ENCODE measurements at places on chromosomes 6 and 20. TPM values are rescaled to one million over a fixed set of nuclear protein-coding genes. Genes with fewer than 3 reads are reported as not detected.

GRCh38 chr6:65229825-65230224 is 477.2 kb downstream of the EYS start:
- DNase-seq: no peak

DNA sequence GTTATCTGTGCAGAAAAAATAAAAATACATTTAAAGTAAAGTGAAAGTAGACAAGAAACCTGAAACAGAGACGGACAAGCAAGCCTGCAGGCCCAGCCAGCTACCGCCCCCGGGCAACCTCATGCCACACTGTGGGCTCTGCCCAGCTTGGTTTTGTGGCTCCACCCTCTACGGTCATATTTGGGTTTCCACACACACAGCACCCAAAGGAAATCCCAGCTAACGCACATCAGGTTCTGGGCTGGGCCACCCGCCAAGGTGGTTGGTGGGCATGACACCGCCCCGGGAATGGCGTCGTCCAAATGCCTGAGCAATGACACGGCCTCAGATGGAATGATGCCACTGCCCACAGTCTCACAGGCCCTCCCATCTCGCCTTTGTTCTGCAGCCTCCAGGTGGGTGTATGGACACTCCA is 22.9 kb downstream of the FAM110A start:
- peak; percentile 76 for DNase-seq

- DNase-seq: no peak
Measured at GRCh38 chr6:33826537-33826936, 22.7 kb upstream of the MLN start.

- DNase-seq: no peak
Measured at GRCh38 chr20:745683-746301, 22.5 kb downstream of the SLC52A3 start.

GRCh38 chr6:17429383-17430061 is 36.1 kb downstream of the CAP2 start:
- DNase-seq: no peak

DNA sequence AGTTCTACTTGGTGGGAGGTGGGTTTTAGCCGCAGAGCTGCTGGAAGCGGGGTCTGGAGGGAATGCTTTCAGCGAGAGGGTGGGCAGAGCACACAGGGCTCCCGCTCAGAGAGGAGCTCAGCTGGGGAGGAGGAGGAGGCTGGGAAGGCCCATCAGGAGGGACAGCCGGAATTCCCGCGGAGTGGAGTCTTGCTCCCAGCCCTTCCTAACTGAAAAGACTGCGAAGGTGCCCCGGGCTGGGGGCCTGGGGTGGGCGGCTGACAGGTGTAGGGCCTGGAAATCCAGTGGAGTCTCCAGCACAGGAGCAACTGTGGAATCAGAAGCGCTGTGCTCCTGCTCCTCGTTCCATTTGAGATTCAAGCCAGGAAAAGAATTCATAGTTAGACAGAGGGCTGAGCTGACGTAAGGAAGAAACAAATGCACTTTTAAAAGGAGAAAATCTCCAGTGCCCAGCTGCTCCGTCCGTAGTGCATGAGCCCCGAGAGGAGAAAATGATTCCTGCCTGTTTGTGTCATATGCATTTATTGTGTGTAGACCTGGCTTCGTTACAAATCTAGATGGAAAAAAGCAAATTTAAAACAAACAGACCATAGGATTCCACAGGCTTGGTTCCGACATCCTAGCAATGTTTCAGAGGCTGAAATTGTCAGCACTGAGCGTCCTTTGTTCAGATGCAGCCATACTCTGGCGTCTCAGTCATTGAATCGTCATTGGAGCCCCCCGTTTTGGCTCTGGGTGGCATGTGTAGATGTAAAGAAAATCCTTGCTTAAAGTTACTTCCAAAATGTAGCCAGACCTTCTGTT is 197.7 kb downstream of the SMOC2 start:
- DNase-seq: no peak

DNA sequence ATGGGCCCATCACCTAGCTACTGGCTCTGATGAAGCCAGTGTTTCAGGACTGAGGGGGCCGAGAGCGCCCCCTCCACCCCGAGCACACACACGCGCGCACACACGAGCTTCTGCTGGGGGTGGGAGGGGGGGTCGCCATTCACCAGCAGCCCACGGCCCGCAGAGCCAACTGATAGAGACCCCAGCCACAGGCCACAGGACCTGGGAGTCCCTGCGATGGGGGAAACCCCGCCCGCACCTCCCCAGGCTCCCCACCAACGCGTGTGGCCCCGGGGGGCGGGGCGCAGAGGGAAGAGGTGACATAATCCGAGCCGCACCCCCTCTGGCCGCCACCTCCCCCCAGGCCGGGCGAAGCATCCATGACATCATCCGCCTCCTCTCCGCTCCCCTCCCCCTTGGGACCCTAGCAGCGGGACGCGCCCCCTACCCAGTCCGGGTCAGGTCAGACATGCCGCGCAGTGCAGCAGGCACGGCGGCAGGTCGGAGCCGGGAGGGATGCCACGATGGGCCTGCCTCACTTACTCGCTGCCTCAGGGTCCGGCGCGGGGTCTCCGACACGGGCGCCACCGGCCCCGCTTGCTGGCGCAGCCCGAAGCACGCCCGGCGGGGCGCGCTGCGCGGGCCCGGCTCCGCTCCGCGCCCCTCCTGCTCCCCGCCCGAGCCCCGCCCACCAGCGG is at the start of gene LZTS3:
TSS of gene LZTS3 (minus strand) at position 617 of the 677 bp plus-strand sequence. CDS start 6,386 bp downstream, outside the sequence.
- DNase-seq: peak; percentile 88

DNA sequence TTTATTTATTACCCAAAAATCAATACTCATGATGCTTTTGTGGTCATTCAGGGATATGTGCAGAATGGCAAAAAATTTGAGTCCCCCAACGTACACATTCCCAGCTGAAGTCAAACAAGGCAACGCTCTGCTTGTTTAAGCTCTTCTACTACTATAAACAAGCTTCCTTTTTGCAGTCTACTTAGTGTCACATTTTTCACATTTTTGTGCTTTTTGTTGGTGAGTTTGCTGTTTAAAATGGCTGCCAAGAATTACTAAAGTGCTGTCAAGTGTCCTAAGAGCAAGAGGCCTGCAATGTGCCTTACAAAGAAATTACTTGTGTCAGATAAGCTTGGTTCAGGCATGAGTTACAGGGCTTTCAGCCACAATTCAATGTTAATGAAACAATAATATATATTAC is 2.1 kb downstream of the WFDC8 start:
- DNase-seq: no peak

GRCh38 chr20:32278199-32278643 is 770 bp downstream of the KIF3B start:
- no peak for DNase-seq

DNA sequence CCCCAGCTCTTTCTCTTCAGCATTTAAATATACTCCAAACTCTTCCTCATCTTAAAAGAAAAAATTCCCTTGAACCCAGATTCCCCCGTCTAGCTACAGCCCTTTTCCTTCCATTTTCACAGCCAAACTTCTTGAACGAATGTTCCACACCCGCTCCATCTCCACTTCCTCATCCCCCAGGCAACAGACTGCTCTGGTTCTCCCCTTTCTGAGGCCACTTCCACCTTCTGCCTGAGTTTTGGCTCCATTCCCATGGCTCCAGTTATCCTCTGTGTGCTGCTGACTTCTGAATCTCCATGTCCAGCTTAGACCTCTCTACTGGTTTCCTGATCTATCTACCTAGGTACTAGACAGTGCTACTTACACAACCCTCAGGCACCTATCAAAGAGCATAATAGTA is 106.4 kb downstream of the RALGAPA2 start:
- no peak for DNase-seq

DNA sequence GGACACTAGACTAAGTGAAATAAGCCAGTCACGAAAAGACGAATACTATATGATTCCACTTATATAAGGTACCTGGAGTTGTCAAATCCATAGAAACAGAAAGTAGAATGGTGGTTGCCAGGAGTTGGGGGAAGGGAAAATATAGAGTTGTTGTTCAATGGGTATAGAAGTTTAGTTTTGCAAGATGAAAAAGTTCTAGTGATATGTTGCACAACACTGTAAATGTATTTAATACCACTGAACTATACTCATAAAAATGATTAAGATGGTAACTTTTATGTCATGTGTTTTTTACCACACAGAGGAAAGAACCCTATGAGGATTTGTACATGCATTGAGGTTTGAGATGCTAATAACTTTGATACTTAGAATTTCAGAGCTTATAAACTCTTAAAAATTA is 46.0 kb upstream of the TRAM2 start:
- no peak for DNase-seq

DNA sequence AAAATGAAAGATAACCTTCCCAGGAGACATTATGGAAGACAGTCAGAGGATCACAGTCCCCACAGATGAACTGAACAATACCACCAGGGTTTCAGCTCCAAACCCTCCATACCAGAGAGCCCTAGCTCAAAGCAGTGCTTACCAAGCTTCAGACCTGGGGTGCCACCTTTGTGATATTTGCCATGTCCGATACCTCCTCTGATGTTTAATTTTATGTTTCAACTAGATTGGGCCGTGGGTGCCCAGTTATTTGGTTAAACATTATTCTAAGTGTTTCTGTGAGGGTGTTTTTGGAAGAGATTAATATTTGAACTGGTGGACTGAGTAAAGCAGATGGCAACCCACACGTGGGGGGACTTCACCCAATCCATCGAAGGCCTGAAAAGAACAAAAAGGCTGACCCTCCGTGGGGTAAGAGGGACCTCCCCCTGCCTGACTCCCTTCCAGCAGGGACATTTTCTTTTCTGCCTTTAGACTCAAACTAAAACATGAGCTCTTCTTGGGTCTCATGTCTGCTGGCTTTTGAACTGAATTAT is 11.8 kb downstream of the SCML4 start:
- DNase-seq: no peak

DNA sequence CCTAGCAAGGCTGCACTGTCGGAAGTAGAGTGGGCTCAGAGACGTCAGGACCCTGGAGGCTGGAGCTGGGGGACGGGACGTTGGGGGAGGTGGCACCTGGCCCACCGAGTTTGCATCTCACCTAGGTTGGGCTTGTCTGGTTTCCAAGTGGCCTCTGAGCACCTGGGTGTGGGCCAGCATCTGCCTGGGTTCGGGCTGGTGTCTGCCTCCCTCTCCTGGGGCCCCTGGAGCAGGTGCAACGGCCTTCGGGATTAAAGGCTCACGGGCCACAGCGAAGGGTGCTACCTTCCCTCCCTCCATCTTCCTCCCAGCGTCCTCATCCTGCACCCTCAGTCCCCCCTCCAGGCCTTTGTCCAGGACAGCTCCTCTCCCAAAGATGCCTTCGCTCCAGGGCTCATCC is 6.0 kb downstream of the HRH3 start:
- DNase-seq: no peak

GRCh38 chr6:149455031-149455732 is 29.6 kb downstream of the ZC3H12D start:
- no peak for DNase-seq

DNA sequence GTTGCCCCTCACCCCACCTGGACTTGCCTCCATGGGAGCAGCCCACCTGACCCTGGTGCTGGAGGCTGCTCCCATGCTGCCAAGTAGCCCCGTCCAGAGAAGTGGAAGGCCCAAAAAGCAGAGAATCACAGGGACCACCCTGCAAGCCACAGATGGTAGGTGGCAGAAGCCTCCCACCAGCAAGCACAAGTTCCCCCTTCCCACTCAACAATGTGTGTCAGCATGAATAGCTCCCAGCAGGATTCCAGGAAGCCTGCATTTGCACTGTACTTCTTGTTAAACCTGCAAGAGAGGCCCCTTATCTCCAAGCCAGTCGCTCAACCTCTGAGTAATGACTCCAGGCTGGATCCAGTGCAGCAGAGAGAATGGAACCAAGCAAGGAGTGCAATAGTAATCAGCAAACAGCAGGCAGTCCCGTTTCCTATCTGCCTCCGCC is 180.8 kb upstream of the CST7 start:
- DNase-seq: no peak

- no peak for DNase-seq
Measured at GRCh38 chr20:41392295-41392694, 25.7 kb upstream of the EMILIN3 start.

GRCh38 chr20:10603971-10604864 is 69.6 kb downstream of the JAG1 start:
- DNase-seq: no peak

DNA sequence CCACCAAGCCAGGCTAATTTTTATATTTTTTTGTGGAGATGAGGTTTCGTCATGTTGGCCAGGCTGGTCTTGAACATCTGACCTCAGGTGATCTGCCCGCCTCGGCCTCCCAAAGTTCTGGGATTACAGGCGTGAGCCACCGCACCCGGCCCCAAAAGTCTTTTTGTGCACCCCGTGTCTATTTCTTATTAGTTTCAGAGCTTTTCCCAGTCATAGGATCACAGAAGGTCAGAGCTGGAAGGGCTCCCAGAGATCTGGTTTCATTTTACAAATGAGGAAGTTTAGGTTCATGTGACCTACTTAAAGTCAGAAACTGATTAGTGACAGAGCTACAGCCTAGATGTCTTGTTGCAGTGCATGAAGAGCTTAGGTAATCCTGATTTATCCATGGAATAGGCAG is 1.6 kb upstream of the OGFRL1 start:
- DNase-seq: no peak

DNA sequence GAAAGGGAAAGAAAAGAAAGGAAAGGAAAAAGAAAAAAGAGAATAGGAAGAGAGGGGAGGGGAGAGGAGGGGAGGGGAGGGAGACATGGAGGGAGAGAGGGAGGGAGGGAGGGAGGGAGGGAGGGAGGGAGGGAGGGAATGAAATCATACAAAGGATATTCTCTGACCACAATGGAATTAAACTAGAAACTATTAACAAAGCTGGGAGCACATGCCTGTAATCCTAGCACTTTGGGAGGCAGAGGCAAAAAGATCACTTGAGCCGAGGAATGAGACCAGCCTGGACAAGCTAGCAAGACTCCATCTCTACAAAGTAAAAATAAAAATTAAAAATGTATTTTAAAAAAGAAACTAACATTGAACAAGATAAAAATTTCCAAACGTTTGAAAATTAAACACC is 62.8 kb downstream of the ILRUN start:
- DNase-seq: no peak

GRCh38 chr20:19807191-19807945 is 49.3 kb downstream of the RIN2 start:
- no peak for DNase-seq

GRCh38 chr6:30844118-30844535 is 40.2 kb upstream of the DDR1 start:
- no peak for DNase-seq

DNA sequence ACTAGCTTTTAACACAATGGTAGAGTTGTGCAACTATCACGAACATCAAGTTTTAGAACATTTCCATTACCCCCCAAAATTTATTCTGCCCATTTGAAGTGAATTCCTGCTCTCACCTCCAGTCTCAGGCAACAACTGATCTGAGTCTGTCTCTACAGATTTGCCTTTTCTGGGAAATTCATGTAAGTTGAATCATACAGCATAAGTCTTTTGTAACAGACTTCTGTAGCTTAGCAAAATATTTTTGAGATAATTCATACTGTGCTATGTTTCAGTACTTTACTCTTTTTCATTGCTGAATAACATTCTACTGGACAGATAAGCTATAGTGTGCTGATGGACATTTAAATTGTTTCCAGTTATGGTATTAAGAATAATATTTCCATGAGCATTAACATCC is 447.3 kb upstream of the GJE1 start:
- DNase-seq: no peak

IPCEF1 gene
- total RNA-seq: 8.8 TPM

TSBP1 gene
- total RNA-seq: not detected

METTL24 gene
- 3.7 TPM for total RNA-seq

TCF21 gene
- total RNA-seq: 56.2 TPM

ENTPD6 gene
- 75.6 TPM for total RNA-seq

OR12D3 gene
- not detected for total RNA-seq

HUS1B gene
- 1.0 TPM for total RNA-seq

PFDN4 gene
- 19.9 TPM for total RNA-seq

All from upper lobe of right lung (tissue), 1 donor.